Fibroblast of the aortic adventitia (primary cell): ENCODE measurements at places on chromosomes 3 and 15. TPM values are rescaled to one million over a fixed set of nuclear protein-coding genes. Genes with fewer than 3 reads are reported as not detected.
A peak's percentile ranks its signal among the peaks of the same experiment; 100 is the strongest.

DNA sequence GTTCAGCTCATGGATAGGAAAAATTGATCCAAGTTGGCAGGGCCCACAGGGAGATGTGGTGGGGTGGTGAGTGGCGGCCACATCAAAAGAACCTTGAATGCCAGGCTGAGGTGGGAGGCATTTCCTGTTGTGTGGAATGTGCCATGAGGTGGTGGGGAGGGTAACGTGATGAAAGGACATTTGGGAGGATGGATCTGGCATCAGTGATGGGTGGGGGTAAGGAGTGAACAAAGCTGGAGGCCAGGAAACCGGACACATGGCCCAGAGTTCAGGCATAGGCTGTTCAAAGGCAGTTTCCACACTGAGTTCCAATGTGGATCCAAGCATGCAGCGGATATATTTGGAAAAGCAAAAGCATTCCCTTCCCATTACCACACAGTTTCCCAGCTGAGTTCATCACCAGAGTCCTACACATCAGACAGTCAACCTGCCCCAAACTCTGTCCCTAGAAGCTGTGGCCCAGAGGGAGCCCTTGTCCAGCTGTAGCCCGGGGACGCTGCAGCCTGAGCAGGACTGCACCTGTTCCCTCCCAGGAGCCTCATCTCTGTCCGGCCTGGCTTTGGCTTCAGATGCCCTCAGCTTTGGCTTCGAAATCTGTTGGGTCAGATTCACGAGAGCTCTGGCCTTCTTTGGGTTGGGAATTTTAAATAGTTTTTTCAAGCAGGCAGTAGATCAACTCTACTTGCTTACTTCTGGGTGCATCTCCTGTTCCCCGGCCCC lies 37.8 kb upstream of the GOLGA6B start:
- DNase-seq, result no peak

DNA sequence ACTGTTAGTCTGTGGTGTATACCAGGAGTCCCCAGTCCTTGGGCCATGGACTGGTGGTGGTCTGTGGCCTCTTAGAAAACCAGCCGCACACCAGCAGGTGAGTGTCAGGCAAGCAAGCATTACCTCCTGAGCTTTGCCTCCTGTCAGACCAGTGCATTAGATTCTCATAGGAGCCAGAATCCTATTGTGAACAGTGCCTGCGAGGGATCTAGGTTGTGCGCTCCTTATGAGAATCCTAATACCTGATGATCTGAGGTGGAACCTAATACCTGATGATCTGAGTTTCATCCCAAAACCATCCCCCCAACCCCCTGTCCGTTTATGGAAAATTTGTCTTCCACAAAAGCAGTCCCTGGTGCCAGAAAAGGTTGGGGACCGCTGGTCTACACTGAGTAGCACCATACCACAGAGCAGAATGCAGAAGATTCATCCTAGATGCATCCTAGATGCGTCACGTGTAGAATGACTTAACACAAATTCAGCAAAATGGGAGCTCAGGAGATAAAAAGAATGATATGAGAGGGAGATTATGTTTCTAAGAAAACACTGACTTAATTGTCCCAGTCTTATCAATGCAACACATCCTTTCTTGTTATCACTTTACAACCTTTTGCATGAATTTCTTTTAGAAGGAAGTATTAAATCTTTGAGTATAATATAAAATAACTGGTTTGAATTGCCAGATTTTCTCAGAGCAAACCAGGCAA lies 28.5 kb downstream of the SELENOT start:
- DNase-seq, result no peak

GRCh38 chr15:47959617-47960413 lies 161.0 kb upstream of the SLC24A5 start:
- DNase-seq, result no peak

DNA sequence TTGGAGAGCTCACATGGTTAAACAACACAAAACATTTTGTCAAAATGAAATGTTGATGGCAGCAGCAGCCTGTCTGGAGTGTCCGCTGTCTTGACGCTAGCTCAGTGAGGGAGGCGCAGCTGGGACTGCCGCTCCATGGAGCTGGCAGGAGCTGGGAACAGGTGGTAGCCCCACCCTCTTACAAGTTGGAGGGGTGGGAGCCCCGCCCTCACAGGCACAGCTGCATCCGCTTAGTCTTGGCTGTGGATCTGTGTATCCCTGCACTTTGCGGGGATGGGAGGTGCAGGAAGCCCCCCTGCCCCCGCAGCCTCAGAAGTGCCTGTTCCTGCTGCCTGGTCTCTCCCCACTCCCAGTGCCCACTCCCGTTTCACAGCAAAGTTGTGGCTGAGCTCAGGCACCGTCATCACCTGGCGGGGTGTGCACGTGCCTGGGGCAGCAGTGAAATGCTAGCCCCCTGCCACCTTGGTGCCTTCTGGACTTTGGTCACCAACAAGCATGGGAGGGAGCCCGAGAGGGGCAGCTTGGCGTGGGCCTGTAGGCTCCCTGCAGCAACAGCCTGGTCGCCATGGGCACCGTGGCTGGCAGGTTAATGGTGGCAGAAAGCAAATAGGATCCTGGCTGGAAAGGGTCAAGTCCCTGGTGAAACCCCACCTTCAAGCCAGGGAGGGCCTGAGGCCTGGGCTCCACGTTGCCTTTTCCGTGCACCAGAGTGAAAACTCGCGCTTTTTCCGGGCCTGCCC lies 53.8 kb upstream of the CADM2 start:
- DNase-seq, result no peak

GRCh38 chr3:44045476-44046275 lies 196.0 kb upstream of the TOPAZ1 start:
- DNase-seq, result no peak

GRCh38 chr3:122964811-122965210 lies 62.8 kb downstream of the SEMA5B start:
- no peak for DNase-seq

DNA sequence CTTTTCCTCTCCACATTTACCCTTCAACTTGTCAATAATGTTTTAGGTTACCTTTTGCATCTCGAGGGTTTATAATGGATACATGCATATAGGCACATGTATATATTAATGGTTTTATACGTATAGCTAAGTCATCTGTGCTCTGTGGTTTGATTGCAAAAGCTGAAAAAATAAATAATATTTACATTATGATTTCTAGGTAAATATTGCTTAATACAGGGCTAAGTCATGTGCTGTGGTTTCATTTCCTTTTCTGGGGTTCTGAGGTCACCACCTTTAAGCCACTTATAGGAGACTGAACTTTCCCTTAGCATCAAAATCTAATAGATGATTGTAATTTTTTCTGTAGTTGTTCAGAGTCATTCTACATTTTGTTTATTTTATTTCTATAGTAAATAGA lies 33.1 kb downstream of the LPP start:
- no peak for DNase-seq

DNA sequence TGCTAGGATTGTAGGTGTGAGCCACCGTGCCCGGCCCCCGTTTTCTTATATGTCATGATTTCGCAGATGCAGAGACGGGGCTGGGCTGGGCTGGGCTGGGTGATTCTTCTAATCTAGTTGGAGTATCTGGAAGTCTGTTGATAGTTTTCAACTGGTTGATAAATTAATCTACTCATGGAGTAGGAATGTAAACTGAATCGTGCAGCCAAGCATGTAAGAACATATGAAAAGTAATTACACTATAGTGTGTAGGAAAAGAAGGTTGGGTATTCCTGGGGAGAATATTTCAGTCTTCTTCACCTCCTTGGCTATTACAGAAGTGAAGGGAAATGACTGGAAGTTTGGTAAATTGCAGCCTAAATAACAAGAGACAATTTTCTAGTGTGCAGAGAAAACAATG lies 82.6 kb upstream of the MAGI1 start:
- DNase-seq, result peak; percentile 75

- no peak for DNase-seq
These were observed 56.5 kb downstream of the ZNF385D start for GRCh38 chr3:21694506-21694905.

DNA sequence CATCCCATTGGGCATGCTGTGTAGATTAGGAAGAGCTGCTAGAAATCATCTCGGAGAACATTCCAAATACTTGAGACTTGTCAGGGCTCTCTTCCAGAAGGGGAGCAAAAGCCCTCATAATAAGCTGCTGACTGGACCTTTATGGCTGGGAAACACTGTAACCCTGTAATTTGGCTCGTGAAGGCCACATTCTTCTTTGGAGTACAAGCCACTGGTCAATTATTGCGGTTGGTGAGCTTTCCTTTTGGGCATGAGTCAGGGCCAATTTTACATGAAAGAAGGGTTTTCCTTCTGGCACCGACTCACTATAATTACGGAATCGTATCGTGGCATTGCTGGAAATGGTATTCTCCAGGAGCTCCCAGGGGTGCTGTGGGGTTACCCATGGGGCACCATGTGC lies 434.5 kb upstream of the RGMA start:
- no peak for DNase-seq

DNA sequence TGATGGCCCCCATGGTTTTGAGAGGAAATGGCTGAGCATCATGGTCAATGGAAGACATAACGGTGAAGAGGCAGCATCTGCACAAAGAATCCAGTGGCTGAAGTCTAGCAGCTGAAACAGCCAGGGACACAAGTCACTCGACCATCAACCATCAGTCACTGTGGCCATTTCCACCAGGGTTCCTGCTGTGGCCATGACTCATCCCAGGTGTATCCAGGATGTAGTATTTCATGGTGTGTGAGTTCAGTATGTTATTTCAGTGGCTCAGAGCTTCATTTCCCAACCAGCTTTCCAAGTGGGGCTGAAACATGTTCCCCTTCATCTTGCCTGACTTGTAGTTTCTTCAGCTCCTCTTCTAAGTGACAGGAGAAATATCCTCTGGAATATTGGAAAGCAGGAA lies 47.8 kb upstream of the WNT5A start:
- DNase-seq, result no peak

- DNase-seq, result no peak
These were observed 13.3 kb upstream of the IL16 start for GRCh38 chr15:81183439-81183775.

DNA sequence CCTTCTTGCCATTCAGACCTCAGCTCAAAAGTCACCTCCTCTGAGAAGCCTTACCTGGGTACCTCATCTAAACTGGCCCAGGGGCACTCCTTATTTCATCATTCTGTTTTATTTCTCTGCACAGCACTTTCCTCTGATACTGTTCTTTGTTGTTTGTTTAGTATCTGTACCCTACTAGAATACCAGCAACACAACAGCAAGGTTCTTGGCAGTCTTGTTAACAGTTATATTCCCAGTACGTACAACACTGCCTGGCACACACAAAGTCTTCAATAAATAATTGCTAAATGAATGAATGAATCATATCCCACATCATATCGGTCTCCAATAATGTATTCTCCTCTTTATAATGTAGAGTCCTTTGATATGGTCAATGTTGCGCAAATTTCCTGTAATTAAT lies 188.1 kb downstream of the FOXP1 start:
- DNase-seq, result no peak

GRCh38 chr3:11582191-11582968 lies 61.3 kb downstream of the VGLL4 start:
- peak; percentile 95 for DNase-seq

GRCh38 chr3:21654241-21654640 lies 96.8 kb downstream of the ZNF385D start:
- DNase-seq, result peak; percentile 32

DNA sequence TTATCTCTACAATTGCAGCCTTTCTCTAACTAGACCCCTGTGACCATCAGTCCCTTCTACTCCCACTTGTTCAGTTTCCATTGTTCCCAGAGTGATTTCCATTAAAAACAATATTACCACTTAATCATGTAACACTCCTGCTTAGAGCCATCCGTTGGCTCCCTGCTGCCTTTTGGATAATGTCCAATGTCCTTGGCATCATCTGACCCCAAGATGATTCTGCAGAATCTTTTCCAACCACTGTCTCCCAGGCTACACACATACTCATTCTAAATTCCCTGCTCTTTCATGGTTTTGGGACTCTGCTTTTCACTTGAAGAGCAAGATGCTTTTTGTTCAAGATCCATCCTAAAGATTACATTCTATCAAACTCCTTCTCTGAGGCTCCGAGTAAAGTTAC lies 7.1 kb downstream of the KCNH8 start:
- no peak for DNase-seq

DNA sequence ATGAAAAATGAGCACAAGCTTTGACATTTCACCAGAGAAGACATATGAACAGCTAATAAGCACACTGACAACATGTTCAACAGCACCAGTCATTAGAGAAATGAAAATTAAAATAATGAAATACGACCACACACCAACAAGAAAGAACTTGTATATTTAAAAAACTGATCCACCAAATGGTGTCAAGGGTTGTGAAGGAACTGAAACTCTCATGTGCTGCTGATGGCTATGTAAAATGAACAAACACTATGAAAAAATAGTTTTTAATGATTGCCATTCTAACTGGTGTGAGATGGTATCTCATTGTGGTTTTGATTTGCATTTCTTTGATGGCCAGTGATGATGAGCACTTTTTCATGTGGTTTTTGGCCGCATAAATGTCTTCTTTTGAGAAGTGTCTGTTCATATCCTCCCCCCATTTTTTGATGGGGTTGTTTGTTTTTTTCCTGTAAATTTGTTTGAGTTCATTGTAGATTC lies 193.8 kb downstream of the SCAPER start:
- DNase-seq, result no peak

DNA sequence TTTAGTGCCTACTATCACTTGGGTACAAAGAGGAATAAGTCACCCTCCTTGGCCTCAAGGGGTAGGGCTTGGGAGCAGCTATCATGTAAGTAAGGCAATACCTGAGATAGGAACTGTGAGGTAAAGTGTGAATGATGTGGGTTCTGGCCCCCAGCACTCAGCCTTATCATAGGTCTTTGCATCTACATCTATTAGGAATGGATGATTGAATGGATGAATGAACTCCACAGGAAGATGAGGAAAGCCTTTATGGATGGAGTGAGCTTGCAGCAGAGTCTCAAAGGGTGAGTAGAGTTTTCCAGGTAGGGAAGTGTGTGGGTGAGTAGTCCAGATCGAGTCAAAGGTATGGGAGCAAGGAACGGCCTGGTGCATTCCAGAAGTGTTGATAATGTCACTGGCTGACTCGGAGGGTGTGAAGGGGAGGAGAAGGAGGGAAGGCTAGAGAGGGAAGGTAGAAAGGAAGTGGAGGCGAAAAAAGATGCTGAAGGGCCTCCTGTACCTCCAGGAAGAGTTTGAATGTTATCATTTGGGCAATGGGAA lies 13.1 kb upstream of the ABHD2 start:
- no peak for DNase-seq

- DNase-seq, result no peak
These were observed 18.8 kb upstream of the GOLGA8J start for GRCh38 chr15:30063835-30064546.

DNA sequence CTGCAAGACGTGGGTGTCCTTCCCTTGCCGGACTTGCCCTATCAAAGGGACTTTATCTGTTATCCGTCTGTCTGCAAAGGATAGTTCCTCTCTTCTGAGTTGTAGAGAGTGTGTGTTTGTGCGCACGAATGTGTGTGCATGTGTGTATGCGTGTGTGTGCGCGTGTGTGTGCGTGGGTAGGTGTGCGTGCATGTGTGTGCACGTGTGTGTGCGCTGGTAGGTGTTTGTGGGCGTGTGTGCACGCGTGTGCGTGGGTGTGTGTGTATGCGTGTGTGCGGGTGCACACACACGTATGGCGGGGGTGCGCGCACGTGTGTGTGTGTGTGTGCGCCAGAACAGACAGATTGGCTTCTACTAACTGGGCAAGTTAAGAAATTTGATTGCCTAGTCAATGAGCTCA lies 4.1 kb upstream of the BMF start:
- DNase-seq, result no peak

Gene COL6A5
- under 0.01 TPM in 1 of 2 replicates, not detected in the other for total RNA-seq

Gene AMOTL2
- 65.0 and 75.7 TPM in 2 replicates for total RNA-seq

Gene LDHAL6B
- not detected in 2 replicates for total RNA-seq

Gene ADCY5
- total RNA-seq, result under 0.01 and 0.41 TPM in 2 replicates

Gene STAB1
- total RNA-seq, result 0.90 and 1.1 TPM in 2 replicates
